Motor neuron (in vitro differentiated cells): ENCODE measurements at places on chromosomes 16 and 17.

- ATAC-seq = no peak
Observed at GRCh38 chr17:39995438-39995837, 14.8 kb downstream of the PSMD3 start.

- no peak for ATAC-seq
Observed at GRCh38 chr17:33725675-33726271, 432.7 kb upstream of the ASIC2 start.

GRCh38 chr17:16973760-16974540 lies 2.0 kb upstream of the TNFRSF13B start:
- peak; percentile 39 for ATAC-seq

DNA sequence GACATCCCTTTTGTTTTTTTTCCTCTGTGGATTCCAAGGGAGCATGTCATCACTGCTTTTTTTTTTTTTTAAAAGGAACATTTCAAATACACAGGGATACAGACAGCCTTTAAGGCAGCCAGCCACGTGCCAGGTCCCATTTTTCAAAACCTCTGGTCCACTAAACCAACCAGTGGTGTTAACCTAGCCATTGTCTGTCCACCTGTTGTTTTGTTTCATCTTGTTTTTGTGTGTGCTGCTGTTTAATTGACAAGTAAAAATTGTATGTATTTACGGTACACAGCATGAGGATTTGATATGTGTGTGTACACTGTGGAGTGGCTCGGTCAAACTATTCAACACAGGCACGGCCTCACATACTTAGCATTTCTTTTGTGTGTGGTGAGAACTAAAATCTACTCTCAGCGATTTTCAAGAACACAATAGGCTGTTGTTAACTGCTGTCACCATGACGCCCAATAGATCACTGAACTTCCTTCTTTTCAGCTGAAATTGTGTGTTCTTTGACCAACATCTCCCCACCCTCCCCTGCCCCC lies 19.2 kb downstream of the TMEM114 start:
- ATAC-seq = peak; percentile 89

GRCh38 chr17:50781167-50781566 lies 13.8 kb upstream of the ANKRD40CL start:
- no peak for ATAC-seq

DNA sequence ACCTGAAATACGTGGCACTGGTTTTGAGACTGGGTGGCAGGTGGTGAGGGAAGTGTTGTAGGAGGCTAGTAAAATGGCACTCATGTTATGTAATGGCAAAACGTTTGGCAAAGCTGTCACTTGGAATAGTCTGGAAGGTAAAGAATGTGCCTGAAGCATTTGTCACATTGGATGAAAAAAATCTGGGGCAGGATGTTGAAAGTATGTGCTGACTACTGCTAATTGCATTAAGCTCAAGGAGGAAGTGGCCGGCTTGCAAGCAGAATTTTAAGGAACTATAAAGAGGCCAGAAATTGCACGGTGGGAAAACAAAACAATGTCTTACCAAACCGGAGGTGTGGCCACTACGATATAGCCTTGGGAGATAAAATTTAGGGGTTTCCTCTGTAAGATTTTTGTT lies 26.6 kb upstream of the NLRP1 start:
- no peak for ATAC-seq

GRCh38 chr17:17793378-17794214 lies 43.2 kb downstream of the SREBF1 start:
- no peak for ATAC-seq

DNA sequence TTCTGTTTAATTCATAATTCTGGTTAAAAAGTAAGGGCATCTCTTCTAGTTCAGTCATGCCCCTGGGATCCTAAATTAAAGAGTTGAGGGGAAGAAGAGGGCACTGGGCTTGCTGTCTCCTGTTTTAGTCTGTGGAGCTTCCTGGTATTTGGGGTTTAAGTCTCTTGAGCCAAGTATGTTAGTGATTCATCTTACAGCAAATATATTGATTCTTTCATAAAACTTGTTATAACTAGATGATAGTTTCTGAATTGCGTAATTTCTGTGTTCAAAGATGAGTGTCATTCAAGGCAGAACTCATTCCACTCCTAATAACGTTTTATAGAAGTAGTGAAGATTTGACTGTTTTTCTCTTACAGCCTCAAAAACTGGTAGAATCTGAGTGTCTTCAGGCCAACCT lies 1.7 kb downstream of the TXNDC17 start:
- no peak for ATAC-seq

GRCh38 chr16:23539984-23540816 lies 16.9 kb downstream of the EARS2 start:
- no peak for ATAC-seq

DNA sequence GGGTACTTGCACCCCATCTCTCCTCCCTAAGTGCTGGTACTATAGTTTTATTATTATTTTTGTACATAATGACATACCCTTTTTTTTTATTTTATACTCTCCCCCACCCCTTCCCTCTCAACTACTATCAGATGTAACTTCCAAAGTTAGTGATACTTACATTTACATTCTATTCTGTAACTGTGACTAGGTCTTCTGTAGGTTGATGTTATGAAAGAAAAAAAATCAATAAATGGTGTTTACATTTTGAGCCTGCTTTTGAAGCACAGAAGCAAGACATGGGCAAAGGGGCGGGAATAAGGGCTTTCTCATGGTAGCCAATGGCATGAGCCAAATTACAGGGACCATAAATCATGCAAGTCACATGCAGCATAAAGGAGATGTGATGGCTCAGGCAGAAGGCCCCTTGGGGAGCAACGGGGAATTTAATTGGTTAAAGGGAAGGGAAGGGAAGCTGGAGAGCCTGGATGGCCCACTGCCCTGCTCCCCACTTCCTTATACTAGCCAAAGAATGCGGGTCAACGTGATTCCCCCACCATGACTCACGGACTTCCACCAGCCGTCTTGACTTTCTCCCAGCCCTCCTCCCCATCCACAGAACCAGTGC lies 2.4 kb upstream of the ACSF2 start:
- ATAC-seq = peak; percentile 70
